Activated naive CD4-positive, alpha-beta T cell treated with anti-CD3 and anti-CD28 coated beads, Interleukin-2, amount 10 ng/mL, durations not matched to agents 7 days and 5 days (primary cell): ENCODE measurements at places on chromosomes 12 and 14.

DNA sequence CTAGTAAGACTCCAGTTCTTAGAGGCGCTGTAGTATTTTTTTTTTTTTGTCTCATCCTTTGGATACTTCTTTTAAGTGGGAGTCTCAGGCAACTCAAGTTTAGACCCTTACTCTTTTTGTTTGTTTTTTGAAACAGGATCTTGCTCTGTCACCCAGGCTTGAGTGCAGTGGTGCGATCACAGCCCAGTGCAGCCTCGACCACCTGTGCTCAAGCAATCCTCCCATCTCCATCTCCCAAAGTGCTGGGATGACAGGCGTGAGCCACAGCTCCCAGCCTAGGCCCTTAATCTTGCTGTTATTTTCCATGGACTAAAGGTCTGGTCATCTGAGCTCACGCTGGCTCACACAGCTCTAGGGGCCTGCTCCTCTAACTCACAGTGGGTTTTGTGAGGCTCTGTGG, 21.3 kb downstream of the GPRC5A start:
- peaks cover 34% of the 10 kb centered on the region for H3K4me1 ChIP-seq
- H3K4me3 ChIP-seq, result no peak overlapping the region
- H3K36me3 ChIP-seq, result no peaks in the 10 kb centered on the region

- H3K4me1 ChIP-seq, result peaks cover 17% of the 10 kb centered on the region
- no peak for DNase-seq
- no peak overlapping the region for H3K27ac ChIP-seq
- no peak overlapping the region for H3K4me3 ChIP-seq
- H3K36me3 ChIP-seq, result no peaks in the 10 kb centered on the region
Observed at GRCh38 chr12:123528858-123529257, 4.7 kb downstream of the RILPL1 start.

- no peak overlapping the region for H3K4me3 ChIP-seq
- H3K4me1 ChIP-seq, result peaks cover 2% of the 10 kb centered on the region
- H3K27ac ChIP-seq, result no peak overlapping the region
- peaks cover 4% of the 10 kb centered on the region for H3K27me3 ChIP-seq
Observed at GRCh38 chr12:121927813-121928212, 9.4 kb downstream of the CFAP251 start.

DNA sequence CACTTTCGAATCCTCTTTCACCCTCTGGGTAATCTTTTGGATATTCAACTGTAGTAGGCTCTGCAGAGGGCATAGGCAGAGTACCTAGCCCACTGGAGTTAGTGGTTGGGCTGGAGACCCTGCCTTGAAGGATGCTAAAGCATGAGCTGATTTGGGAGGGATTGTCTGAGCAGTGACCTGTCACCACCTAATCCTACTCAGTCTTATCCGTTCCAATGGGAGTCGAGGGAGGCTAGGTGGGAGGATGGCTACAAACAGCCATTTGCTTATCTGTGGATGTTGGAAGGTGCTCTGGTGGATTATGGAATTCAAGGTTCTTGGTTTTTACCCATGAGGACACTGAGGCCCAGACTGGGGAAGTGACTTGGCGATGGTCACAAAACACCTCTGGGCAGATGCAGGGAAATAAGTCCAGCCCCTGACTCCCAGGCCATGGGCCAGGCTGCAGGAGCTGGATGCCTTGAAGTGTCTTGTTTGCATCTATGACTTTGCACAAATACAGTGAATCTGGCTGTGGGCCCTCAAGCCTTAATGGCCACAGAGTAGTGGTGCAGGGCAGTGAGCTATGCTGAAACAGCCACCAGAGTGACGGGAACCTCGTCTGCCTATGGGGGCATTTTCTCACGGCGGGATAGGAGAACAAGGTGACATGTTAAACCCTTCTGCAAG, 3.7 kb downstream of the KMT5A start:
- peaks cover 19% of the 10 kb centered on the region for H3K36me3 ChIP-seq
- no peaks in the 10 kb centered on the region for H3K27me3 ChIP-seq
- peak; percentile 24 for DNase-seq
- peaks cover 54% of the 10 kb centered on the region for H3K4me1 ChIP-seq

- DNase-seq, result peak; percentile 52
- H3K4me1 ChIP-seq, result peaks cover 95% of the 10 kb centered on the region
- H3K4me3 ChIP-seq, result peak overlapping the region; percentile 84
- no peaks in the 10 kb centered on the region for H3K27me3 ChIP-seq
Observed at GRCh38 chr14:91241863-91242262, 2.6 kb downstream of the GPR68 start.

GRCh38 chr12:76455582-76456345, 103.8 kb downstream of the OSBPL8 start:
- peaks cover 13% of the 10 kb centered on the region for H3K36me3 ChIP-seq
- peak; percentile 27 for DNase-seq
- H3K4me3 ChIP-seq, result no peak overlapping the region
- H3K4me1 ChIP-seq, result peaks cover 4% of the 10 kb centered on the region
- H3K27ac ChIP-seq, result no peak overlapping the region

DNA sequence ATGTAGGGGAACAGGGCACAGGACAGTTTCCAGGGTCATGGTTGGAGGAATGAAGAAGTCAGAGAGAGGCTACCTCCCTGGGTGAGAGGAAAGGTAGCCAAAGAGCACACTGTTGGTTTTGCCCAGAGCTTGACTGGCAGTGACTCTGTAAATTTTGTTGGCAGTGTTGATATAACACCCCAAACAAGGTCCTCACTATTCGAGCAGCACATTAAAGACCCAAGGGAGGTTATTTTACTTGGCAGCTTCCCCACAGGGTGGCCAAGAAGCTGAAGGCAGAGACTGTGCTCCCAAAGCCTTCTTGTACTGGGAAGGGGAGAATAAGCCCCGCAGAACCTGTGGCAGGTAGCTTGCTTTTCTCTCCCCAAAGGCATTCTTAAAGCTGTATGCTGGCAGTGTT, 40.6 kb downstream of the WSCD2 start:
- H3K27ac ChIP-seq, result no peak overlapping the region
- no peaks in the 10 kb centered on the region for H3K36me3 ChIP-seq
- no peak for DNase-seq
- H3K4me1 ChIP-seq, result no peaks in the 10 kb centered on the region
- H3K4me3 ChIP-seq, result no peak overlapping the region

DNA sequence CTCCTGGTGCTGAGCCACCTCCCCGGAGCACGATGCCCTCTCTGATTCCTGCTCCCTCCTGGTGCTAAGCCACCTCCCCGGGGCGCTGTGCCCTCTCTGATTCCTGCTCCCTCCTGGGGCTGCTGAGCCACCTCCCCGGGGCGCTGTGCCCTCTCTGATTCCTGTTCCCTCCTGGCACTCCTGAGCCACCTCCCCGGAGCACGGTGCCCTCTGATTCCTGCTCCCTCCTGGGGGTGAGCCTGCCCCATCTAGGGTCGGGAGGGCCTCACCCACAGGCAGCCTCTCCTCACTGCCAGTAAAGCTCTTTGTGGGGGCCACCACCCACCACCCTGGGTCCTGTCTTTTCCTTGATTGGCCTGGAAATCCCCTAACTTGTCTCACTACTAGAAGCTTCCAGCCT, 327.6 kb upstream of the SFSWAP start:
- no peak for DNase-seq
- H3K4me1 ChIP-seq, result no peaks in the 10 kb centered on the region
- no peaks in the 10 kb centered on the region for H3K36me3 ChIP-seq
- no peaks in the 10 kb centered on the region for H3K27me3 ChIP-seq
- peak overlapping the region; percentile 14 for H3K27ac ChIP-seq

GRCh38 chr12:41892302-41892701, 252.4 kb downstream of the GXYLT1 start:
- no peak overlapping the region for H3K4me3 ChIP-seq
- H3K27me3 ChIP-seq, result no peaks in the 10 kb centered on the region
- DNase-seq, result no peak
- no peaks in the 10 kb centered on the region for H3K4me1 ChIP-seq
- no peak overlapping the region for H3K27ac ChIP-seq
- no peaks in the 10 kb centered on the region for H3K36me3 ChIP-seq

- no peak for DNase-seq
- no peaks in the 10 kb centered on the region for H3K36me3 ChIP-seq
- no peaks in the 10 kb centered on the region for H3K4me1 ChIP-seq
- H3K27ac ChIP-seq, result no peak overlapping the region
- no peaks in the 10 kb centered on the region for H3K27me3 ChIP-seq
Observed at GRCh38 chr14:39875028-39875427, 442.8 kb upstream of the FBXO33 start.

- peaks cover 33% of the 10 kb centered on the region for H3K4me1 ChIP-seq
- H3K27ac ChIP-seq, result peak overlapping the region; percentile 14
- peak; percentile 53 for DNase-seq
- peaks cover 80% of the 10 kb centered on the region for H3K27me3 ChIP-seq
- no peaks in the 10 kb centered on the region for H3K36me3 ChIP-seq
- no peak overlapping the region for H3K4me3 ChIP-seq
Observed at GRCh38 chr14:105192866-105193731, 12.0 kb upstream of the NUDT14 start.

DNA sequence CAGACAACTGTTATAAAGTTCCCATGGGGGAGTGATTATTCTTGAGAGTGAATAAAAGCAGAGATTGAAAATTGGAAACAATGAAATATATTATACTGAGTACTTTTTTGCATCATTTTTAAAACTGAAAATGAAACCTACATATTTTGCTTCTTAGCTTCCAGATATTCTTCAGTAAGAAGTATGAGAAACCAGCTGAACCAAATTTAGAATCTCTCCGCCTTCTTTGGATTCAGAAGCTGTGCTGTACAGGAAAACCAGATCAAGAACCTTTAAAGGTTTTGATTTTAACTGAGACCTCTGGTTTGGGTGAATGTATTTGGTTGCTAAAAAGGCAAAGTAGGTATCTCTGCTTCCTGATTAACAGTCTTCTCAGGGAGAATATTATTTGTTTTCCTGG, 109.4 kb downstream of the AKAP6 start:
- H3K4me3 ChIP-seq, result no peak overlapping the region
- H3K36me3 ChIP-seq, result no peaks in the 10 kb centered on the region
- H3K4me1 ChIP-seq, result peaks cover 15% of the 10 kb centered on the region
- no peaks in the 10 kb centered on the region for H3K27me3 ChIP-seq
- H3K27ac ChIP-seq, result peak overlapping the region; percentile 63

DNA sequence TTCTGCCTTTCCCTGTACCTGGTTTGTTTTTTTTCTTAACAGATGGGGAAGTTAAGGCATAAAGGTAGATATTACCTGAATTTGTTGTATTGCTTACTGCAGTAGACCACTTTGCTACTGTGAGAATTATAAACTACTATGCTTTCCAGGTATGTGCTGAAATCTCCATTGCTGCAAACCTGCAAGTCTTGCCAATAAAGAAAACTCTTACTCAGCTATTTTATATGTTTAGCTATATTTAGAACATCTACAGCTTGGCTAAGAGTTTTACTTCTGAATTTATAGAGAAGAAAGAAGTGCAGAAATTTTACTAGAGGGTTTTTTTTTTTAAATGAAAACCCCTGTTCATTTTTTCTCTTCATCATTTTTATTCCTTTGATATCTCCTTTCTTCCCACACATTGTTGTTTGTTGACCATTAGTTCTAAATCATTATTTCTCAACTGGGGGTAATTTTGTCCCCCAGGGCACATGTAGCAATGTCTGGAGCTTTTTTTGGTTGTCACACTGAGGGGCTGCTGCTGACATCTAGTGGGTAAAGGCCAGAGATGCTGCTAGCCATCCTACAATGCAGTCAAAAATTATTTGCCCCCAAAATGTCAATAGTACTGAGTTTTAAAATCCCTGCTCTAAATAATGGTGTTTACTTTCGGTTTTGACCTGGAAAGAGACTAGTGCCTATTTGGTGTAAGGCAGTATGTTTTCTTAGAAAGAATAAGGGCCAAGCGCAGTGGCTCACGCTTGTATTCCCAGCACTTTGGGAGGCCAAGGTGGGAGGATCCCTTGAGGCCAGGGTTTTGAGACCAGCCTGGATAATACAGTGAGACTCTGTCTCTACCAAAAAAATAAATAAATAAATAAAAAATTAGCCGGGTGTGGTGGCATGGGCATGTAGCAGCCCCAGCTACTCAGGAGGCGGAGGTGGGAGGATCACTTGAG, 48.6 kb downstream of the PCNX1 start:
- H3K27ac ChIP-seq, result no peak overlapping the region
- peaks cover 25% of the 10 kb centered on the region for H3K4me1 ChIP-seq

DNA sequence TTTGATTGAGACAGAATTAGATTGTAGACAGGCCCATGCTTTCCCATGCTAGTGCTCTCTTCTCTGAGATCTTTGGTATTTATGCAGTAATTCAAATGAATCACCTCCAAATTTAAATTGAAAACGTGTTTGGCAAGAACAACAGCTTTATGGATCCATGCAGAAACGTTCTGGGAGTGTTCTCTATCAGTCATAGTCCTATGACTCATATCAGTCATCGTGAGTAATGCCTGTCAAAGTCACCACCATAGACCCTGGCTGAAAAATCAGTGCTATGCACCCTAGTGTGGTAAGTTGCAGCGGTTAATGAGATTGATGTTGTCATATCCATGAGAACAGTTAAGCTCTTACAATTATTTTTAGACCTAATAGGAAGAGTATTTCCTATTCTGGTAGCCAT, 90.1 kb upstream of the FOXG1 start:
- no peak overlapping the region for H3K27ac ChIP-seq
- H3K4me3 ChIP-seq, result no peak overlapping the region
- H3K36me3 ChIP-seq, result no peaks in the 10 kb centered on the region
- H3K27me3 ChIP-seq, result no peaks in the 10 kb centered on the region
- no peaks in the 10 kb centered on the region for H3K4me1 ChIP-seq

GRCh38 chr12:51752234-51752889, 96.2 kb downstream of the FIGNL2 start:
- no peak for DNase-seq
- peaks cover 10% of the 10 kb centered on the region for H3K27me3 ChIP-seq
- H3K4me1 ChIP-seq, result no peaks in the 10 kb centered on the region
- no peak overlapping the region for H3K4me3 ChIP-seq
